ENCODE measurements at places on chromosomes 3 and 15.

DNA sequence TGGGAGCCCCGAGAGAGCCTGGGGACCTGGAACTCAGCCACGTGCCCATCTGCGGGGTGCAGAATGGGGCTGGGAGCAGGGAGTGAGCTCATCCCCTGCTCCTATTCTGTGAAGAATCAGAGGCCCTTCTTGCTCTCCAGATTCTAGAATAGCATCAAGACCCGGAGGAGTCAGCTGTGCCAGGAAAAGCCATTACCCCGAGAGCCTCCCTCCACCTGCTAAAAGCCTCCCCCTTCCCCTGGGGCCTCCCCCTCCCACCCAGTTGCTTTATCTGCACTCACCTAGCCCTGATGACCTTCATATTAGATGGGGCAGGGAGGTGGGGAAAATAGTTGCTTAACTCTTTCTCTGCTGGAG lies 23.1 kb downstream of the CCDC33 start:
- DNase-seq = no peak

DNA sequence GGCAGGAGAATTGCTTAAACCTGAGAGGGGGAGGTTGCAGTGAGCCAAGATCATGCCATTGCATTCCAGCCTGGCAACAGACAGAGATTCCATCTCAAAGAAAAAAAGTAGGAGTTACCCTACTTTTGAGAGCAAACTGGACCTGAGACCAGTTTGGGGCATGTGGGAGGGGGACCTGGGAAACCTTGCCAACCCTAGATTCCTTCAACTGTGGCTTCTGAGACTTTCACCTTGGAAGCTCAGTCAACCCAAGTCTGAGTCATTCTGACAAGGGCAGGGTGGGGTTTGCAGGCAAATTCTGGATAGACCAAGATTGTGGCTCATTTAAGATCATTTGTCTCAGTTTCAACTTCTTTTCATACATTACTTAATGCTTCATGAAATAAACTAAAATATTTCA lies 23.8 kb upstream of the SIAH2 start:
- DNase-seq = no peak

GRCh38 chr3:176609361-176609760 lies 587.9 kb downstream of the TBL1XR1 start:
- DNase-seq = no peak

- no peak for DNase-seq
Measured at GRCh38 chr3:194323785-194324735, 27.1 kb downstream of the CPN2 start.

Measured in hippocampal formation (tissue), 2 donors.